Femur (tissue), 1 donor: ENCODE measurements at places on chromosomes 12 and 14.

DNA sequence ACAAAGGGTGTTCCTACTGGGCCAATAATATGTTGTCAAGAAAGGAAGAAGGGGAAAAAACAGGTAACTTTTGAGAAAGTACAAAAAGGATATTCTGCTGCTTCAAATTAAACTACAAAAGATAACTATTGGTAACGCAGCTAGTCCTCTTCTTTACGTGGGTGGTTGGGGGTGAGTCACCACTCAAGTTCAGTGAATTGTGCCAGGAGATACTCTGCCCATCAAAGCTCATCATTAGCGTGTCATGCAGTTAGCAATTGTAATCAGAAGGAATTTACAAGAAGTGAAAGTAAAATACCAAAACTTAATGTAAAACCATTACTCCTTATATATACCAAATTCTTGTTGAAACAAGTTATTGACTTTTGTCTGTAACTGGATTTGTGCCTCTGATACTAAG is 342.0 kb downstream of the NPAS3 start:
- DNase-seq, result no peak

GRCh38 chr12:65539023-65539422 is 260.5 kb downstream of the MSRB3 start:
- DNase-seq, result no peak

DNA sequence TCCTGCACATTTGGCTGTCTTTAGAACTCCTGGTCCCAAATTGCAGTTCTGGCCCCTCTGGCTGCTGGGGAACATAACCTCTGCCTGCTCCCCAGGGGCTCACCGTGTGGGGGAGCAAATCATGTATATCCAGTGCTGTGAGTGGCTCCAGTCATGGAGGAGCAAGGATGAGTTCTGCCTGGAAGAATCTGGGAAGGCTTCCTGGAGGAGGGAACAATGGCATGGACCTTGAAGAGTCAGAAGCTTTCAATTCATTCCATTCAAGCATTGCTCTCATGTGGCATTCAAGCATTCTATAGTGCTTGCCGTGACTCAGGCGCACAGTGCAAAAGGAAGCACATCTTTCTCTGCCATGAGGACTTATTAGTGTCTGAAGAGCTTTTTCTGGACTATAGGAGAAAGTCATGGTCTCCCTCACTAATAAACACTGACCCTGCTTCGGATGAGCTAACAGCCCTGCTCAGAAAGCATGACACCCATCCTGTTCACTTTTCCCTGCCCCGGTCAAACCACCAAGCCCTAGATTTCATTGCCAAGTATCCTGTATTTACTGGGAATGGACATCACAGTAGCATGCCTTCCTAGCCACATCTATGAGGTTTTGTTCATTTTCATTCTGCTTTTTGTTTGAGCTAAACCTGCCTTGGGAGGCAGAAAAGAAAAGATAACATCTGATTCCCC is 3.5 kb downstream of the IFI27 start:
- no peak for DNase-seq

DNA sequence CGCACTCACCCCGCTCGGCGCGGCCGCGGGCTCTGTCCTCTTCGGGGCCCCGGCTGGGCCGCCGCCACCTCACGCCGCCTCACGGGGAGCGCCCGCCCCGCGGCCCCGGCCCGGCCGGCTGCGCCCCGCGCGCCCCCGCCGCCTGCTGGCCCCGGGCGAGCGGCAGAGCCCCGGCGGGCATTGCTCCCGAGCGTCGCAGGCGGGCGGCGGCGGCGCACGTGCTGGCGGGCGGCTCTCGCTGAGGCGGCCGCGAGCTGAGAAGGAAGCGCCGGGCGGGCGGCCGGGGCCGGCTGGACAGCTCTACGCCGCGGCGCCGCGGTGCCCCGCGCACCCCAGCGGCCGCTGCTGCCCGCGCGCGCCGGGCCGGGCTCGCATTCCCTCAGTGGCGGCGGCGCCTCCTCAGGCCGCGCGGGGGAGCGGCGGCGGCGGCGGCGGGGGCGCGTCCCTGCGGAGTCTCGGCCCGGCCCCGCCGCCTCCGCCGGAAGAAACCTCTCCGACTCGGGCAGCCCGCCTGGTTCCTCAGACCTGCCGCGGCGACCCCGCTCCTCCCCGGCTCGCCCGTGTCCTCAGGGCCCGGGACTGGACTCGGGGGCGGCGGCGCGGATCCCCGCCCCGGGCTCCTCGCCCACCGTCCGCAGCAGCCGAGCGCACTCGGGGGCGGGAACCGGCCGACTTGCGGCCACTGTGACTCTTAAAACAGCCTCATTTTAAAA is at the start of gene PITPNM2:
TSS of gene PITPNM2 (minus strand) at position 347 of the 713 bp plus-strand sequence. CDS start 116,500 bp downstream, outside the sequence.
- peak; percentile 63 for DNase-seq

DNA sequence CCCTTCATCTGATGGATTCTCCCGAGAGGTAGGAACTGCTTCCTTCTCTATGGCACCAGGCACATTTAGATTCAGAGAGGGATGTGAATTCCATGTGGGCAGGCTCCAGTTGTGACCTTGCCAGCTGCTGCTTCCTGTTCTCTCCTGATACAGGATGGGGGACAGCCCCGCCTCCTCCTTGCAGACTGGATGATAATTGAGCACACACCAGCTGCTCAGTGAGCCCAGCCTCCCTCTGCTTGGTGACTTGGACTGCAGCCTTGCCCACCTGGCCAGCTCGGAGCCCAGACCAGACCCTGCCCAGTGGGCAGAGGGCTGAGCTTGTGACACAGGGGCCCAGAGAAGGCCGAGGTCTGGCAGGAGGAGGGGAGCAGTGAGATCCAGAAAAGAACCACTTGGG is 90.2 kb downstream of the CALM1 start:
- DNase-seq, result peak; percentile 61

GRCh38 chr12:110741341-110742095 is 1.2 kb downstream of the PPP1CC start:
- DNase-seq, result peak; percentile 33

DNA sequence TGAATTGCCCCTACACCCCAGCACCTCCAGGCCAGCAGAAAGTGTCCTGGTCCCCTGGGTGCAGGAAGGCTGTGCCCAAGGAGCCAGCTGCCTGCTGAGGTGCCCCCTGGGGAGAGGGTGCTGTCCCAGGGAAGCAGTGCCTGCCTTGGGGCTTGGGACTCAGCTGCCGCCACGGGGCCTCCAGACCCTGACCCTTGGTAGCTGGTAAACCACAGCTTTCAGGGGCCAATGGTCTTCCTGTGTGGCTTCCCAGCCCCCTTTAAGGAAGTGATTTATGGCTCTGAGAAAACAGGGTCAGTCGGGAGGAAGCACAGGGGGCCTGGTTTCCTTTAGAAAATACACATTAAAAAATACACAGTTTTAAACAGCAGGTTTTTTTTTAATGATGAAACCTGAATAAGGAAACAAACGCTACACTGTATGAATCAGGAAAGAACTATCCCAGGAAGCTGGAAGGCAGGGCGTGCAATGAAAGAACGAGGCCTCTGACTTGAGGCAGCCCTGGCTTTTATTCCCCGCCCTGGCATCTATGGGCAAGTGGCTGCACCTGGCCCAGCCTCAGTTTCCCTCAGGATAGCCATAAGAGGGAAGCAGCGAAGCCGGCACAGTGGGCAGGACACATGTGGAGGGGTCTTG is 40.6 kb upstream of the EML1 start:
- DNase-seq, result no peak

- DNase-seq, result no peak
Measured at GRCh38 chr14:61434311-61434710, 112.9 kb downstream of the PRKCH start.

GRCh38 chr12:4331221-4331620 is 10.2 kb downstream of the TIGAR start:
- no peak for DNase-seq

GRCh38 chr12:102958073-102958829 is 777 bp downstream of the ASCL1 start:
- peak; percentile 38 for DNase-seq

DNA sequence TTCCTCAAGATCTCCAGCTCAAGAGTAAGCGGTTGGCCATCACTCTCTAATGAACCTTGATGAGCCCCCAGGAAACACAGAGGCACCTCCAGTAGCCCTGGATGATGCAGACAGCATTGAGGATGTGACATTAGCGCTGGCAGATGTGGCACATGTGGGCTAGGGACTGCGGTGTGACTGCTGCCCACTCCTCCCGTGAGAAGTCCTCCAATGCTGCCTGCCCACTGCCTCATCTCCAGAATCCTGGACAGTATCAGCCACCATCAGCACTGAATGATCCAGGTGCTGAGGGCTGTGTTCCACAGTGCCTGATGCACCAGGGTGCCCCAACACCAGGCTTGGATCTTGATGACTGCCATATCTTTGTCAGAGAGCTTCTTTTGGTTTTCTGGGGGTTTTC is 412.6 kb downstream of the TMEM117 start:
- DNase-seq, result no peak
